NCI-H526 (cell line): ENCODE measurements at places on chromosomes 4 and X.
A peak's percentile ranks its signal among the peaks of the same experiment; 100 is the strongest.

- peak; percentile 30 for DNase-seq
Observed at GRCh38 chr4:142846729-142847596, 862 bp upstream of the INPP4B start.

- no peak for DNase-seq
Observed at GRCh38 chr4:80215449-80216052, 18.2 kb downstream of the PRDM8 start.

- no peak for DNase-seq
Observed at GRCh38 chr4:43757147-43757546, 691.5 kb downstream of the KCTD8 start.

DNA sequence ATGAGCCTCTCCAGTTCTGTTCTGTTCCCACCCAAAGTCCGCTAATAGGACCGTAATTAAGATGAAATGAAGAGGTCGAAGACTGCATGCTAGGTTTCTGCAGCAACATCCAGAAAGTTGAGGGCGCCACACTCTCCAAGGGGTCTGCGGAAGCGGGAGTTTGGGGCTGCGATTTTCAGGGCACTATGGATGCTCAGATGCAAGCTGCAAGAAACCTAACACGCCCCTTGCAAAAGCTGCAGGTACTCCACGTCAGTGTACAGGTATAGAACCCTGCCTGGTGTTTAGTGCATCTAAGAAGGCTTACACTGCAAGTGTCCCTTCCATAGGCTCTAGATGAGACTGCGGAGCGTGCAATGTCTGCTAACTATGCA, 61.4 kb downstream of the RHOXF2B start:
- no peak for DNase-seq

DNA sequence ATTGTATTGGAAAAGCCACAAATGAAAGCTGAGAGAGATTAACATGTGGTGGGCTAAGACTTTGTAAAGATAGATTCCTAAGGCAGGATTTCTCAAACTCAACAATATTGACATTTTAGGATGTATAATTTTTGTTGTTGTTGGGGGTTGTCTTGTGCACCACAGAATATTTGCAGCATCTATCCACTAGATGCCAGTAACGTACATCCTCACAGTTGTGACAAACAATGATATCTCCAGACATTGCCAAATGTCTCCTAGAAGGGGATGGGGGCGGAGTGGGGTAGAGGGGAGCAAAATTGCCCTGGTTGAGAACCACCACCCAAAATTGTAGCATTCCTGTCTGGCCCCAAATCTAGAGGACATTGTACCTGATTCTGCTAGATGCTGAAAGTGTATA, 14.7 kb upstream of the CBR4 start:
- no peak for DNase-seq

DNA sequence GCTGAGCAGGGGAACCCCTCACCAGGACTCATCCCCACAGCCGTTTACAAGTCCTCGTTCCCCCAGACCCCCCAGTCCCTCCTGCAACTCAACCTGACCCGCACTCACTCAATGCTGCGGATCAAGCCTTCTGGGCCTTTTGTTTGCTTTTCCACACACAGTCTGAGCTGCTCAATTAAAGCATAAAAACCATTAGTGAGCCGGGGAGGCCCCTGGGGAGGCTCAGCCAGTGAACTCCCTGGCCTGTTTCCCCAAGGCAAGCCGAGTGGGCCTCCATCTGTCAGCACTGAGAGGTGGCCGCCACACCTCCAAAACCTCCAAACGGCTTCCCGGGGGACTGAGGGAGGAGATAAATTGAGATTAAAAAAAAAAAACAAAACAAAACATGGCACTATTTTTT, 158.5 kb downstream of the SHOX start:
- no peak for DNase-seq

DNA sequence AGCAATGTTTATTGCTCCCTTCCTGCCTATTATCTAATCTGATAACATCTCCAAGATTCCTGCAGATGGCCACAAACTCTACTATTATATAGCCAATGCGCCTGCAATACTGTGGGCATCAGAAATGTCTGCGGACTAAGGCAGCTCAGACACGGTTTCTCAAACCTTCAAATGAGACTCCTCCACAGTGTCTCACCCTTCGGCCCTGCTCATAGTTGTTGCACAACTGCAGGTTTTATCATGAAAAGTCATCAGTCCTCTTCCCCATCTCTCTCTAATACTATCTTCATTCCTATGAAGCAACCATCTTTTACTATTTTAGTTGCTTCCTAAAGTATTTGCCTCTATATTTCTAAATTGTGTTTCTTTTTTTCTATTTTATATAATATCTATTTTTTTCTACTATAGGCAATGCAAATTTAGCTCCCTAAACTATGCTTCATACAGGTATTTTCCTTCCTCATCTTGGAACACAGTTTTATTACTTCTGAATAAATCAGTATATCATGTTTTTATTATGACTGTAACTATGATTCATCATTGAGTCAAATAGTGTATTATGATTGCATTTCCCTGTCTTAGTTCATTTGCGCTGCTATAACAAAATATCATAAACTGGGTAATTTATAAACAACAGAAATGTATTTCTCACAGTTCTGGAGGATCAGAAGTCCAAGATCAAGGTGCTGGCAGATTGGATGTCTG, 129.7 kb upstream of the EDNRA start:
- DNase-seq: no peak
